ENCODE measurements at places on chromosomes 7 and 10.

DNA sequence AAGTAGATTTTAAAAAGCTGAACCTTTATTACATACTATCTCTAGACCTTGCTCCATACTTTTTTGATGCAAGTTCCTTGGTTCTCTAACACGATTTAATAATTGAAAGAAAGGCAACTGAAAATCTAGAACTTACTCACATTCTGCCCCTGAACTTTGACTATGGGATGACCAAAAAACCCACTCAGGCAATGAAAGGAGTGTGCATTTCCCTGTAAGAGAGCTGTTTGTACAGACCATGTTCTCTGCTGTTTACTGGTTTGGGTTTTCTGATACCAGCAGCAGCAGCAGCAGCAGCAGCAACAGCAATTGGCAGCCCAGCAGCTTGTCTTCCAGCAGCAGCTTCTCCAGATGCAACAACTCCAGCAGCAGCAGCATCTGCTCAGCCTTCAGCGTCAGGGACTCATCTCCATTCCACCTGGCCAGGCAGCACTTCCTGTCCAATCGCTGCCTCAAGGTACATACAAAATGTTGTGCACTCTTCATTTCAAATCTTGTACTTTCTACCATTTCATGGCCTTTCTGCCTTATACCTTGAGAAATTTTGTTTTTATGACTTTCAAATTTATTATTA is 216.7 kb downstream of the FOXP2 start:
- DNase-seq: no peak

GRCh38 chr10:131895116-131895515 is 5.7 kb upstream of the PPP2R2D start:
- no peak for DNase-seq

- no peak for DNase-seq
Measured at GRCh38 chr7:132557489-132558044, 18.7 kb downstream of the PLXNA4 start.

DNA sequence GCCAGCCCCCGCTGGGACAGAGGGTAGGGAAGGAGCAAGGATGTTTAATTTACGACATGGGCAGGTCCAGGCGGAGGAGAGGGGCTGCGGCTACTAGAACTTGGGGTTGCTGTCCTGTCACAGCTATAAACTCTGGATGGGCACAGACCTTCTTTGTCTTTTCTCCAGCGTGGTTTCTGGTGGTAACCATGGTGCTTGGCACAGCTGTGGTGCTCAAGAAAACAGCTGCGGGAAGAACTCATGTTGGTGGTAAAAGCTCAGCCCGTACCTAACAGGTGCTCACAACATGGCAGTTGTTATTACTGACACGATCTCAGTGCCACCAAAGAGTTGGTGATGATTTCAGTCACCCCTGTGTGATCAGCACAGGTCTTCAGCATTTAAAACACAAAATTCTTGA is 13.8 kb downstream of the BAIAP2L1 start:
- no peak for DNase-seq

- no peak for DNase-seq
Measured at GRCh38 chr7:38844952-38845563, 63.9 kb downstream of the VPS41 start.

DNA sequence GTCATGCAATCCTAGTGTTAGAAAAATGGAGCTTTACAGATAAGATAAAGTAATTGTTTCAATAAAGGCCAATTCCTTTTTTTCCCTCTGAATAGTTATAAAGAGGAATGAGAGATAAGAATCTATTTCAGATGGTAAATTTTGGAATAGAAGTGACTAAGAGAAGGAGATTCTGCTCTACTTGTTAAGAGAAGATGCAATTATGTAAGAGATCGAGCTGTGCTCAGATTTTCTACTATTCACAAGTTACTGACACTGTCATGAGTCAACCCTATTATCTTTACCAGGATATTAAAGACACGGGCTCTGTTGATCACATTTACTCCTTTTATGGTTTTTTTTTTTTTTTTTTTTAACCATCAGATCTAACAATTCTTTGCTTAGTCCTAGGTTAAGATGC is 511.3 kb downstream of the ARL4A start:
- DNase-seq: no peak

DNA sequence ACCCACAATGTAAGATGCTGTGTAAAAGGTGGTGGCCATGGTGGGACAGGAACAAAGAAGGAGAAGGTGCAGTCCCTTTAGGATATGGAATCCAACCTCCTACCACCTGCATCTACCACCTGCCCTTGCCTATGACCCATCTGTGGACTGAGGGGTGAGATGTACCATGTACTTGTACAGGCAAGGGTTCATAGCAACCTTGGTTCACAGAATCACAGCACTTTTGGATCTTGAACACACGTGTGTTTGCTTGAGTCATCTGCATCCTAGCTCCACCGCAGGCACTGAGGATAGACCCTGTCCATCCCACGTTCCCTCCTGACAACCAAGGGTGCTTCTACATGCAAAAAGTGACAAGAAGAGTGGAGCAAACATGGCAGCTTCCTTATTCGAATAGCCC is 162.3 kb downstream of the GFRA1 start:
- no peak for DNase-seq

DNA sequence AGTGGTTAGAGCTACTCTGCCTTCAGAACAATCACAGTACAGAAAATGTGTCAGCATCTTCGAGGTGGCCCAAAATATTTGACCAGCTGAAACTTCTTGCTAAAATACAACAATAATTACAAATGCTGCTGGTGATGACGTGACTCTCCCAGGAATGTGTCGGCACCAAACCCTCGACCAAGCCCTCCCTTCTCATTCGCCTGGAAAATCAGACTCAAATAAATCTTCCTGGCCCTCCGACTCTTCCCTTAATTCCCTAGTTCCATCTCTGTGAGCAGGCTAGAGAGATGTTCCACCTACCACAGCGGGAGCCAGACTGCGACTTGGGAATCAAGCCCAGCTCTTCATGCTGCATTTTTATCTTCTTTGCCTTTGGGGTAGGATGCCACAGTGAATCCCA is 4.1 kb downstream of the PRSS2 start:
- DNase-seq: no peak

- DNase-seq: no peak
Measured at GRCh38 chr7:140375323-140375722, 23.0 kb downstream of the SLC37A3 start.
